Stimulated activated CD4-positive, alpha-beta T cell treated with anti-CD3 and anti-CD28 coated beads, Interleukin-4, amount 100 ng/mL, for 1 hour (primary cell): ENCODE measurements at places on chromosomes 6 and 20.

DNA sequence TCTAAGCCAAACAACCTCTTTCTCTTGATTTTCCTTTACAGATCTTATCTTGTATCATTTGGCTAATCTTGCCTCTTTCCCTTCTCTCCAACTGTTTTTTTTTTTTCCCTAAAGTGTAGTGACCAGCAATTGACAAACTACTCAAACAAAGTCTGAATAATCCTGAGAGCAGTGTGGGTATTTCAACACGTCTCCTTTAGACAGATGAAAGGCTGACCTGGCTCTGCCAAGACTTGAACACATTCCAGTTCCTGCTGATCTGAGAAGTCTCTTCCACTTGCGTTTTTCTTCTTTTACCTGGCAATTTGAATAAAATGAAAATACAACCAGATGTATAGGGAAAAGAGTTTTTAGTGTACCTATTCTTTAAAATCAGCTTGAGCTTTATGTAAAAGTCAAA, 168.4 kb downstream of the GJA10 start:
- no peak for DNase-seq

DNA sequence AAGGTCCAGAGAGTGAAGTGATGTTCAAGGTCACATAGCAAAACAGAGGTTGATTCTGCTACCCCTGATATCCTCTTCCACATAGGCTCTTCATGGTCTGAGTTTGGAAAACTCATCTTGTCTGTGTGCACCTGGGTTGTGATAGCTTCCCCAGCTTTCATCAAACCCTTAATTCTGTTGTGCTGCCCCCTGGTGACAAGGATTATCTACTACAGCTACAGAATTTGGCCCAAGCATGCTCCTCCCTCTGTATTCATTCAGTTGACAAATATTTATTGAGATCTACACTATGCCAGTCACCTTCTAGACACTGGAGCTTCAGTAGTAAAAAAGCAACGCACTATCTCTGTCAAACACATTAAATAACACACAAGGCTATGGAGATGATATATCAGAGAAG, 50.4 kb downstream of the SMPDL3A start:
- DNase-seq: peak; percentile 16

GRCh38 chr20:52295556-52295955, 104.0 kb upstream of the ZFP64 start:
- no peak for DNase-seq

DNA sequence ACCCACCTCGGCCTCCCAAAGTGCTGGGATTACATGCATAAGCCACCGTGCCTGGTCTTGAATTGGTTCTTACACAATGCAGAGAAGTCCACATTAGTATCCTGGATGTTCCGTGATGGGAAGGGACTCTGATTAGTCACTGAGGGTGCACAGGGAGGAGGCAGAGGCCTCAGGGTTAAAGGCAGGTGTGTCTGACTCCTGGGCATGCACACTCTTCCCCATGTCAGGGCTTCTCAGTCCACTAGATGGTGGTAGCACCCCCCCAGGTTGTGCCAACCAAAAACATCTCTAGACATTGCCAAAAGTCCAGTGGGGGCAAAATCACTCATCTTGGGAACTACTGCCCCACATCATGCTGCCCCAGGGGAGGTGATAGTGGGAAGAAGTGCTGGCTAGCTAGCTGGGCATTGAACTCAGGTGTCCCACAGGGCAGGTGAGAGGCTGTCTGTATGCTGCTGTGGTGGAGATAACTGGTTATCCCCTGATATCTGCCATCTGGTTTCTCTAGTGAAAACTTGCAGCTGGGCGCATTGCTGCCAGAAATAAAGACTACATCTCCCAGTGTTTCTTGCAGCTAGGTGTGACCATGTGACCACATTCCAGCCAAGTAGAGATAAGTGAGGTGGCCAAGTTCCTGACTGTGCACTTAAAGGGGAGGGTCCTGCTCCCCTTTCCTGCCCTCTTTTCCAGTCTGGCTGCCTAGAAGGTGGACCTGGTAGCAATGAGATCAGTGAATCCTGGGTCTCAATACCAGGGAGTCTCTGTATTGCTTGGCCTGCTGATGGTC, 8.4 kb upstream of the NSFL1C start:
- no peak for DNase-seq

GRCh38 chr6:98944598-98945081, 3.1 kb downstream of the FBXL4 start:
- DNase-seq: no peak

DNA sequence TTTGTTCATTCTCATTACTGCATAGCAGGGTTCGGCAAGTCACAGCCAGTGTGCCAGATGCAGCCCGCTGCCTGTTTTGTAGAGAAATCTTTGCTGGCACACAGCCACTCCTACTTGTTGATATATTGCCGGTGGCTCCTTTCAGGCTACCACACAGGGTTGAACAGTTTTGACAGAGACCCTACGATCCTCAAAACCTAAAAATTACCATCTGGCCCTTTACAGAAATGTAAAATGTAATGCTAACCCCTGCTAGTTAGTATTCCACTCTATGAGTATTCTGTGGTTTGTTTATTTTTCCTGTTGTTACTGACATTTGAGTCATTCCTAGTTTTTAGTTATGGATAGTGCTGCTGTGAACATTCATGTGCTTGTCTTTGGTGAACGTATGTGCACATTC, 11.5 kb downstream of the DHX35 start:
- DNase-seq: no peak

DNA sequence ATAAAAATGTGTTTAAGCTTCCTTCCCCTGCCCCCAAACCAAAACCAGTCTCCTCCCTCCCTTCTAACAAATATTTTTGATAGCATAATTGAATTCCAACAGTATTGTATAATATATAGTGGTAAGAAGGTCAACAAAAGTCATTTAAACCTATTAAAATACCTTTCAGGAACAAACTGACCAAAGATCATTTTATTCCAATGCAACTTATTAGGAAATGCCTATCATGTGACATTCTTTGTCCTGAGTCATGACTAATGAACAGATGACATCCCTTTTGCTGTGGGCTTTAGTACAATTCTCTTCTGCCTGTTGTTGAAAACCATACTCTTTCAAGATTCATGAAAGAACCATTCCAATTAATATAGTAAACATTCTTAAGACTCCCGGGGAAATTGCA, 51.5 kb upstream of the TRAF3IP2 start:
- DNase-seq: no peak

GRCh38 chr6:89025633-89026032, 54.9 kb upstream of the PNRC1 start:
- no peak for DNase-seq
